ENCODE measurements at places on chromosomes 3 and 15.

- no peak for DNase-seq
These were observed 34.0 kb downstream of the DZIP3 start for GRCh38 chr3:108623504-108623903.

DNA sequence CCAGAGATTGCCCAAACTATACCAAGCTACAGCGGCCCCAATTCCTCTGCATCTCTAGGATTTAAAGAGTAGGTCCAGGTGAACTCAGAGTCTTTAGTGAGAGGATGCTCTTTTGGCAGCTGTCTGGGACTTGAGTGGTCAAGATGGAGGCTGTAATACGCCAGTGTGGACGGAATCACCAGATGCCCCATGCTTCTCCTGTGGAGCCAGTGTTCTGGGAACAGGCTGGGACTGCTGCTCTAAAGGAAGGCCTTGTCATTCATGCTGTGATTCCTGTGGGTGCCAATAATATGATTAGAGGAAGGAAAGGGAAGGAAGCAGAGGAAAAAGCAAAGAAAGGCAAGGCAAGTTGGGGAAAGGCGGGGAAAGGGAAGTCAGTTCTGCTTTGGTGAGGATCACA is 17.4 kb upstream of the NOX5 start:
- no peak for DNase-seq

- DNase-seq: no peak
These were observed 119.5 kb downstream of the STAG1 start for GRCh38 chr3:136632625-136633081.

GRCh38 chr15:34914317-34914716 is 55.2 kb downstream of the AQR start:
- no peak for DNase-seq

GRCh38 chr3:31760654-31761053 is 220.4 kb downstream of the OSBPL10 start:
- DNase-seq: no peak

DNA sequence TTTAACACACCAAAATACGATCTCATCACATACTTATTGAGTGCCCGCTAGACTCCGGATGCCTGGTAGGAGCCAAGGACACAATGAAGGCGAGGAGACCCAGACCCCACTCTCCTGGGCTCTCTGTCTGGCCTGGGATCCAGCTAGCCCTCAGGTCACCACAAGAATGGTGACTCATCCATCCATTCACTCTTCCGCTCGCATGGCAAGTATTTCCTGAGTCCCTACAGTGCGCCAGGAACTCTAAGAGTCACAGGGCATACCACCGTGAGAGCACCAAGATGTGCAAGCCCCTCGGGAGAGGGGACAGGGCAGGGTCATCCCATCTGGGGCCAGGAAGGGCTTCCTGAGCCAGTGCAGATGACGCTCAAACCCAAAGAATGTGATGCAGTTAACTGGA is 101.6 kb upstream of the PRR20G start:
- no peak for DNase-seq

- DNase-seq: no peak
These were observed 850 bp downstream of the LTF start for GRCh38 chr3:46463868-46464241.

DNA sequence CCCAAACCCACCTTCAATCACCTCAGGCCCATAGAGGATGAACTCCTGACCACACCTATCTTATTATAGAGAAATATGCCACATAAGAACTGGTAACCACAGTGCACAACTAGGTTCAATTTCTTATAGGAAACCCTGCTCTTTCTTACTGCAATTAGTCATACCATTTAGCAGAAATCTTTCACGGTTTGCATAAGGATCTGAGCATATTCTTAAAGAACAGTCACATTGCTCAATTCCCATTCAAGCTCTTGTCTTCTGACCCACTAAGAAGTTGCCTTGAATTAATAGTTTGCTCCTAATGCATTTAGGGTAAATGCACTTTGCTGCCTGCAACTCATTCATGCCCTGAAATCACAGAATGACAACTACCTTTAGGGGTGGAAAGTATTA is 9.2 kb downstream of the ERC2 start:
- no peak for DNase-seq

- DNase-seq: no peak
These were observed 152.3 kb downstream of the FBN1 start for GRCh38 chr15:48493084-48493762.

- peak; percentile 23 for DNase-seq
These were observed 32.9 kb upstream of the ACAD9 start for GRCh38 chr3:128846486-128846891.

DNA sequence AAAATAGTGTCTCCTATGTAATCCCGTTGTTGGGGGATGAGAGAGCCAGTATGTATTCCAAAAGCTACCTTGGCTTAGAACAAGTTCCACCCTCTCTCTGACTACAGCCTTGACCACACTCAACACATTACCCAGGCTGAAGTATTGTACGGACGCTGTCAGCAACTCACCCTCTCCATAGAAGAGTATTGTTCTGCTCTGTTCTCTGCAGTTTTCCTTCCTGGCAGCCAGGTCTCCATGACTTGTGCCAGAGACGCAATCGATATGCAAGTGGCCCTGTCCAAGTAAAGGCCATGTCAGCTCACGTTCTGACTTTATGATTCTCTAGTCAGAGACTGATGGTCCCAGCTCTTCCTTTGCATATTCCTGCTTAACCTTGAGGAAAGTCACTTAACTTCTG is 164.1 kb upstream of the SLCO3A1 start:
- no peak for DNase-seq

DNA sequence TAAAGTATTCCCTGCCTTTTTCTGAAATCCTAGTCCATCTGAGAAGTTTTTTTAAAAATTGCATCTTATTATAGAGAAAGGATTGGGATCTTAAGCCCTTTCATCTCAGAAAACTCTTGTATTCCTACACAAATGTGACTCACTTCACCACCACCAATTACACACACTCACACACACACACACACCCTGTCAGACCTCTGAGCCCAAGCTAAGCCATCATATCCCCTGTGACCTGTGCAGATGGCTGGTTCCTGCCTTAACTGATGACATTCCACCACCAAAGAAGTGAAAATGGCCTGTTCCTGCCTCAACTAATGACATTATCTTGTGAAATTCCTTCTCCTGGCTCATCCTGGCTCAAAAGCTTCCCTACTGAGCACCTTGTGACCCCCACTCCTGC is 1181.9 kb downstream of the ROBO2 start:
- DNase-seq: no peak

DNA sequence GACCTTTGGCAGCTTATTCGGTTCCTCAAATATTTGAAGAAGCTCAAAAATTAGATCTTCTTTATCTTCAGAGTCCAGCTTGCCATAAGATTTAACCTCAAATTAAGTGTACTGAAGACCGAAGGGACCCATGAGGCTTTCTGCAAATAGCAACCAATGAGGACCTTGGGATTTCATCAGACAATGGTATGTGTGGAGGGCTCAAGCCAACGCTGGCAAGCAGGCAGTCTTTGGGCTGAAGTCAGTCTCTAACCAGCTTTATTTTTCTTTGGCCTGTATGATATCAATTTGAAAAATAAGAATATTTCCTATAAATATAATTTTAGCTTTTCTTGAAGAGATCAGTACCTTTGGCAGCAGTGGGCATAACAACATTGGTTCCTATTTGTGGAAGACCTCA is 692.7 kb downstream of the MCTP2 start:
- DNase-seq: no peak

DNA sequence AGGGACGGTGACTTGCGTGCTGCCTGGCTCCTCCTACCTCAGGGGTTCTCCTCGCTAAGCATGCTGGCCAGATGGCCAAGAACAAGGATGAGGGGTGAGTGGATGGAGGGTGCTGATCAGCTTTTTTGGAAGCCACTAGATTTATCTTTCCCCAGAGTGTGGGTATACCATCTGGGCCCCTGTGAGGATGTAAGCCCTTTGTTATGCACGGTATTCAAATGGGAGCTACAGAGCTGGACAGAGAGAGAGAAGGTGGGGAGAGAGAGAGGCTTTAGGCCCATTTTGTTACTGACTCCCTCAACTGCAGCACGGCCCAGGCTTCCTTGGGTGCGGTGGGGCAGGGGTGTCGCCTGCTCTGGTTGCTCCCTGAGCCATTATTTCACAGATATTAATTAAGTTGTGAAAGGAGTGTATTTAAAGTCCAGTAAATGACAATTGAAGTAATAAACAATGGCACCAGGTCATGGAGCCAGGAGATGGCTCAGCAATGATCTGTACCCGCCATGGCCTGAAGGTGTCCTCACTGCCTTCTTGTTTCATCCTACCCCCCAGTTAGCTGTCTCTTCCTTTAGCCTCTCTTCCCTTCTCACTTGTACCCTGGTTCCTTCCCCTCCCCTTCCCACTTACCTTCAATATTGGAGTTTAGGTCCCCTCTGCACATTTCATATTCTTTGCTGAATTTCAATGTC is 158.0 kb downstream of the CLSTN2 start:
- no peak for DNase-seq

GRCh38 chr3:145739926-145740325 is 421.1 kb downstream of the PLOD2 start:
- DNase-seq: no peak

DNA sequence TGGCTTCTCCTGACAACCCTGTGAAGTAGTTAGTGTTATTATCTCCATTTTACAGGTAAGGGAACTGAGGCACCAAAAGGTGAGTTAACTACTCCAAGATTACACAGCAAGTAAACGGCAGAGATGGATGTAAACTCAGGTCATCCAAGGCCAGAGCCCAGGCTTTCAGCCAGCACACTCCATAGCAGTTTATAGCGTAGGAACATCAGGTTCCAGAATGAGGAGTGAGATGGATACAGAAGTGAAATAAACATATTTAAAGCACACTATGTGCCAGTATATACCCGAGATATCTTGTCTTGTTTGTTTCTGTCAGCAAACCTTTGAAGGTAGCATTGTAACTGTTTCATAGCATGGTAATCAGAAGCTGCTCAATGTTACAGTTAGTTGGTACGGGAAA is 279.0 kb downstream of the OXSM start:
- DNase-seq: no peak

DNA sequence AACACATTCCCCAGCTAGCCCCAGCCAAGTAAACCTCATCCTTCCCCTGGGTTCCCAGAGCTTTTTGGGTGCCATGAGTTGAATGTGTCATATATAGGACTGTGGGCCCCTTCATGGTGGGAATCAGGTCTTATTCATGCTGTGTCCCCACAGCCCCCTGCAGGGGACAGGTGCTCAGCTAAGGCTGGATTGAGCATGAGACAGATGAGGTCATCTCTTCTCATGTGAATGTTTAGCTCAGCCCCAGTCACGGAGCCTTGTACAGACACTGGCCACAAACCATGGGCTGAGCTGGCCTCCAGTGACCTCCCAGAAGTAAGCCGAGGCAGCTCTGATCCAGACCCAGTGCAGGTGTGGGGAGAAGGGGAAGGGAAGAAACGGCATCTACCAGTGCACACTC is 70.7 kb downstream of the C3orf70 start:
- no peak for DNase-seq

DNA sequence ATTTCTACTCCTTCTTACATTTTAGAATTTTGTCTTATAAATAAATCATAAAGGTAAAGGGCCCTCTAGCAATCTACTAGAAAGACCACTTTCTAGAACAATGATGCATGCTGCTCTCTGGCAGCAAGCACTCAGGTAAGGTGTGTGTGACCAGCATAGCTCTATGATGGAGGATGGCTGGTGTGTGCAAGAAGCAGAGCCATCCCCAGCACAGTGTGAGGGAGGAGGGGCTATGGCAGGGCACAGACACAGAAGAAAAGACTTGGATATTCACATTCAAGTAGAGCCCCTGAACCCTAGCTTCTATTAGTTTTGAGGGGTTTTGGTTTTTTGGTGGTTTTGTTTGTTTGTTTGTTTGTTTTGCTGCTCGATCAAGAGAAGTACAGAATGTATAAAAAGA is 277.1 kb upstream of the CCDC54 start:
- DNase-seq: no peak

GRCh38 chr15:71128939-71129562 is 13.8 kb downstream of the THSD4 start:
- DNase-seq: no peak

- no peak for DNase-seq
These were observed 444.9 kb upstream of the TBL1XR1 start for GRCh38 chr3:177642042-177642803.

- DNase-seq: no peak
These were observed 43.1 kb upstream of the NMD3 start for GRCh38 chr3:161177991-161178390.

DNA sequence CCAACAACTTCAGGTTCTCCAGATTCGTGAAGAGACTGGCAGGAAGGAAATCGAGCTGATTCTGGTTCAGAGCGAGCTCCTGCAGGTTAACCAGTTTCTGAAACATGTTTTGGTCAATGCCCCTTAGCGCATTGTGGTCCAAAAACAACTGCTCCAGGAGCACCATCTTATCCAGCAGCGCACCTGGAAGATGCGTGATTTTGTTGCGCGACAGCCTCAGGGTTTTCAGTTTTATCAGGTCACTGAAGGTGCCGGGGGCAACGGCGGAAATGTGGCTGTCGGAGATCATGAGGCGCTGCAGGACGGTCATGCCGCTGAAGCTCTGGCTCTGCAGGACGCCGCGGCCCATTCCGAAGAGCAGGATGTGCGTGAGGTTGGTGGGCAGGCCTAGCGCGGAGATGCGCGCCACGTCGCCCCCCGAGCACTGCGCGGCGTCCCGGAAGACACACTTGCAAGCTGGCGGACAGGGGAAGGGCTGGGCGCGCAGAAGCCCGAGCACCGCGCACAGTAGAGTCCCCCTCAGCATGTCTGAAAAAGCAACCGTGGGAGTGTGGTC is 1.2 kb downstream of the GP5 start:
- no peak for DNase-seq

DNA sequence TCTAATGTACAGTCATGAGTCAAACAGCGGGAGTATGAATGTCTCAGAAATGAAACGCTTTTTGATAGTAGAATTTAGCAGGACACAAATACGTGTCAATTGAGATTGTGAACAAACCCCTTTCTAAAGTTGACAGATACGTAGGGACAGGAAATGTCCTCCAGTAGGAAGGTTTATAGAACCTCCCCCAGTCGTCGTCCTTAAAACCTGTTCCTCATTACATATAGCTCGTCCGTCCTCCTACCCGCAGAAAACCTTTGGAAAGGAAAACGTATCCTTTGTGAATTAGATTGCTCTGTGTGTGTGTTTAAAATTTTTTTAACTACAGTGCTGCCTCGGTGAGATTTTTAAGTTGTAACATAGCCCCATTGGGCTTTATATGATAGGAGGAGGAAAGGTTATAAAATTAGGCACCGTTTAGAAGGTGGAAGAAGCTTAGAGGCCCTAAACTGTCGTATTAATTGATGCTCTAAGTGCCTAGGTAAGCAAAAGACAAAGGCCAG is 4.1 kb downstream of the UBE2E1 start:
- no peak for DNase-seq

GRCh38 chr15:99347574-99347973 is 96.3 kb downstream of the LRRC28 start:
- DNase-seq: no peak

GRCh38 chr3:190371152-190371551 is 16.8 kb upstream of the CLDN16 start:
- no peak for DNase-seq
